ENCODE measurements at places on chromosomes 12 and 14.

DNA sequence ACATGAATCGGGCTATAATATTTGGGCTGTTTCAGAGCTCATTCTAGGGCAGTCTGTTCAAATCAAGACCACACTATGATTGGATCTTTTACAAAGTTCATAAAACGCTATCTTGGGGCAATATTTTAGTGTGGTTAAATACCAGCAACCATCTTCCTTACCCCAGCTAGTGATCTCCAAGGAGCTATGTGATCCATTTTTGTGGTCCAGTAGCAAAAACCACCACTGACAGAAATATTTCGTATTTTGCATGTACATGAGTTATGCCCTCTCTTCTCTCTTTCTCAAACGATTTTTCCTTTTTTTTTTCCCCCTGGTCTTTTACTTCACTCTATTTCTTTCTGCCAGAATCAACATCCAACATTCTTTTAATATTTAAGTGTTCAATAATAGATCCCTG, 280.6 kb upstream of the KITLG start:
- no peak for DNase-seq

DNA sequence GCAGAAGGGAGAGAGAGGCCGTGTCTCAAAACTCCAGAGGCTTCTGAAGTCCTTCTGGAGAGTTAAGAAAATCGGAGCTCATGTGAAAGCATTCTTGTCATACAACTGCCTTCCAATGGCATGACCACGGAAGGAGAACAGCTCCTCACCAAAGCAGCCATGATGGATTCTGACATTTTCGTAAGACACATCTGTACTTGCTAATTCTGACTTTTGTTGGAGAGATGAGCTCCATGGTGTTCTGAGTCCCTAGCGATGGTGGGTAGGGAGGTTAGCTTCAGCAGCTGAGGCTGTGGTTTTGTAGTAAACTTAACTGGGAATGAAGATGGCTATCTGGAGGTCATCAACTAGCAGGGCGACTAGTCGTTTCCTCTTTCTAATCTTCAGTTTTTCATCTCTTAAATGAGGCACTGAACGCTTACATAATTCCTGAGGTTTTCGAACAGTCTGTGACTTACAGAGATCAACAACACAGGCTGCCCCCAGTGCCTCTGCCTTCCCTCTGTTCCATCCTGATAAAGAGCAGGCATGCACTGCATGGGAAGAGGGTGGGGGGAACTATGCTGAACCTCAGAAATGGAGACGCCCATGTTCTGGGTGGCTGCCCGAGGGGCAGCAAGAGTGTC, 28.6 kb upstream of the DICER1 start:
- DNase-seq: no peak

DNA sequence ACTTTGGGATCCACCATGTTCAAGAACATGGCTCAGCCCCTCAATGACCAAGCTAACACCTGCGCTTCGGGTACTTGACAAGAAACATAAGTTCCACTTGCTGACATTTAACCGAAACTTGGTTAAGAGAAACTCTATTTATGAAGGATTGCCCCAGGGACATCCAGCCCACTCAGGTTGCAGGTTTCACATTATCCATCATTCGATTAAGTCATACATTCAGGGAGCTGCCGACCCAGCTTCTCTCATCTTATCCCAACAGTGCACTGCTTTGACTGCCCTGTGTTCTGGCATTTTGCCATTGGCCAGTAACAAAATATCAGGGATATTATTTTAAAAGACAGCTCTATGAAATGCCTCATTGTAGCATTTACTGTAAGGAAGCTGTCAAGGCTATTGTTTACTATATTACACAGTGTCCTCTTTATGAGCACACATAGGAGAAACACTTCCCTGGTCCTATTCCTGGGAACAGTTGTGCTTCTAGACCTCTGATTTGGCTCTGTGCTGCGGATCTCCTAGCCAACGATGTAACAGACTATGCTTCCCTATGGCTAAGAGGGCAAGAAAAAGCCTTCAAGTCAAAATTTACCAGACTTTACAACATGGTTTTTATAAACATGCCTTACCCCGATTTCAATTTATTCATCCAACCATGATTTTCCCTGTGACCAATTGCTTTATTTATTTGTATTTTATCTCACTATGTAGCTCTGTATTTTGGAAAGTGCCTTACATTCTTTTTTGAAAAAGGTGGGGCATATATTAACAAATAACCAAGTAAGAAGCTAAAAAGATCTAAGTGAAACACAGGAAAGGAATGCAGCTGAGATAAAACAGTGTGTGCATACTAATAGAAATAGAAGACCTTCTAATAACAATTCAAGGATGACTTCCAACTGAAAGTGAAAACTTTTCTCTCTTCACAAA, 109.3 kb downstream of the ITPR2 start:
- DNase-seq: no peak

DNA sequence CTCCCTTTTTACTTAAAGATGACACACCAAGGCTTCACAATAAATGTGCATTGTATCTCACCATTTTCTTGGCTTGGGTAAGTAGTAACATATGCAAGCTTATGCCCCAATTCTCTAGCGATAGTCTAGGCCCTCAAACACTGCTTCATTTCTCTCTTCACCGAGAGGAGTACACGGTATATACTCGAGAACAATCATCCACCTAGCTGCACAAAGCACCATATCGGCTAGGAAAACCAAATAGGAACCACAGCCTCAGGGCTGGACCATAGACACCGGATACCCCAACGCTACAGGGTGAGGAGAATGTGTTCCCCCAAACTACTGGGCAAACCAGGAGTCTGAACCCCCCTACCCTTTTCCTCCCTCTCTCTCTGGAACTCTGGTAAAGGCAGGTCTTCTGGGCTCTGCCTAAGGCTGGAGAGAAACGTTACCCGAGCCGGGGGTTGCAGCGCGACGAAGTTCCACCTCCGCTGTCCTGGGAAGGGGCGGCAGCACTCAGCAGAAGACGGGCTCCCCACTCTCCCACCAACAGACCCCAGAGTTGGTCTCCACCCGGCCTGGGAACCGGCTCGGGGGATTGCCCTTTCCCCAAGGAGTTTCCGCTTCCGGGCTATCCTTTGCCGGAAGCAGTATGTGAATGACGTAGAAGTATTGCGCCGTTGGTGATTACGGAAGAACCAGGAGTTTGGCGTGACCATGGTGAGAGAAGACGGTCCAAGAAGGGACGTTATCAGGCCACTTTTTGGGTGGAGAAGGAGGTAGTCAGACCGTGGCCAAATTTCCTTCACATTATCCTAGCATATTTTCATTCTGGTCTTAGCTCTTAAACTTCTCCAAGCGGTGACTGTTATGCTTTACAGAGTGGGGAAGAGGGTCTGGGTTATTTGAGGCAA, at the start of the genes AREL1 and FCF1:
TSS of gene AREL1 (minus strand) at position 582 of the 896 bp plus-strand sequence. CDS start 27,465 bp downstream, outside the sequence.
TSS of gene FCF1 (plus strand) at position 646 of the 896 bp plus-strand sequence. CDS start at position 700, 54 bp downstream.
- peak; percentile 70 for DNase-seq

GRCh38 chr14:53214384-53214783, 61.3 kb upstream of the DDHD1 start:
- no peak for DNase-seq

- peak; percentile 82 for DNase-seq
These were observed 27.9 kb downstream of the ACTN1 start for GRCh38 chr14:68951035-68951797.

DNA sequence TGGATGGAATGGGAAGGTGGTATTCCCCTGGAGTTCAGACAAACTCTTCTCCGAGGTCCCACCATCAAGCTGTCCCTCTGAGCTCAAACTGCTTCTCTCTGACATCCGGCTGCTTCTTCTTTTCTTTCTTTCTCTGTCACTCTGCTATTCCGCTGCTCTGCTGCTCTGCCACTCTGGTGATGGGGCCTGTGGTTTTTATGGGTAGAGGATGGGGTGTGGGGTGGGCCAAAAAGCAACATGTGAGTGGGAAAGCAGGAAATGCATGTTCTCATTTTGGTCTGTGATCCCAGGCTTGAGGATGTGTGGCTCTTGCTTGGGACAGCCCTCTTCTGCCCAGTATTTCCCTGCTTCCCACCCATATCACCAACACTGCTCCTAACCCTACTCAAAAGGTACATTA, 30.6 kb downstream of the CLECL1 start:
- no peak for DNase-seq

DNA sequence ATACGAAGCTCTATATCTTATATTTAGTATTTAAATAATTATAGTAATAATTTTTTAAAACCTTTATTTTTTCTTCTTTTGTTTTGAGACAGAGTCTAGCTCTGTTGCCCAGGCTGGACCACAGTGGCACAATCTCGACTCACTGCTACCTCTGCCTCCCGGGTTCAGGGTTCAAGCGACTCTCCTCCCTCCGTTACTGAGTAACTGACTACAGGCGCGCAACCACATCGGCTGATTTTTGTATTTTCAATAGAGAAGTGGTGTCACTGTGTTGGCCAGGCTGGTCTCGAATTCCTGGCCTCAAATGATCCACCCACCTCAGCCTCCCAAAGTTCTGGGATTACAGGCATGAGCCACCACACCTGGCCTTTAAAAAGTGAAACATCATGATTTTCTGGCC, 13.0 kb upstream of the WNK1 start:
- no peak for DNase-seq

All from left ventricle myocardium superior (tissue), 1 donor.